ENCODE measurements at places on chromosomes 2 and 18.

DNA sequence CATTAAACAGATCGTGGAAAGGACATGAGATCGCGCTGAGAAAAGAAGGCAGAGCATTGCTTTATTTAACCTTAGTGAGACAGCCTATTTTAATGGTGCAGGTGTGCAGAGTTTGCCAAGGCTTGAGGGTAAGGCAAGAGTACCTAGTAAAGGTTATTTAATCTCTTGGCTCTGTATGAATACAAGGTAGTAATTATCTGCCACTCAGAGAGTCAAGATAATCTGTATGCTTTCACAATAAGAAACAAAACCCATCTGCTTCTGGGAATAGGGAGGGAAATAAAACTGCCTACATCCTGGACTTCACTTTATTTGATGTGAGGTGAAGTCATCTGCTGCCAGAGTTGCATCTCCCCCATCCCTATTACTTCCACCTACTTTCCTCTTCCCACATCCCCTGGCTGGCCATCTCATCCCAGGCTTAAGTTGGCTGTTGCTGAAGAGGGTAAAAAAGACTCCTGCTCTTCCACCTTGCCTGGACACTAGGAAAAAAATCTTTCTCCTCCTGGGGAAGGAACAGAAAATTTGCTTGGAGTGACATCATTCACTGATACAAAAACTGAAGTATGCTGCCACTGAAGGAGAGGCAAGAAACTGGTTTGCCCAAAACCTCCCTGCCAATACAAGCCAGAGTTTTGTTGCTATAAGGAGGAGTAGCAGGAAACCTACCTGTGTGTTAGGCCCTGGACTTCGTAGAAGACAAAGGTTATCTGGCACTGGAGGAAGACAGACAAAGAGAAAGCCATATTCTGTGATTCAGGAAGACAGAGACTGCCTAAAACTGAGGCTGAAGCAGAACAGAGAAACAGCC, 35.8 kb upstream of the ARHGAP25 start:
- DNase-seq = peak; percentile 16

- no peak for DNase-seq
These were observed 947.5 kb downstream of the CPS1 start for GRCh38 chr2:211503856-211504255.

- DNase-seq = no peak
These were observed 64.6 kb downstream of the COLEC12 start for GRCh38 chr18:435940-436339.

DNA sequence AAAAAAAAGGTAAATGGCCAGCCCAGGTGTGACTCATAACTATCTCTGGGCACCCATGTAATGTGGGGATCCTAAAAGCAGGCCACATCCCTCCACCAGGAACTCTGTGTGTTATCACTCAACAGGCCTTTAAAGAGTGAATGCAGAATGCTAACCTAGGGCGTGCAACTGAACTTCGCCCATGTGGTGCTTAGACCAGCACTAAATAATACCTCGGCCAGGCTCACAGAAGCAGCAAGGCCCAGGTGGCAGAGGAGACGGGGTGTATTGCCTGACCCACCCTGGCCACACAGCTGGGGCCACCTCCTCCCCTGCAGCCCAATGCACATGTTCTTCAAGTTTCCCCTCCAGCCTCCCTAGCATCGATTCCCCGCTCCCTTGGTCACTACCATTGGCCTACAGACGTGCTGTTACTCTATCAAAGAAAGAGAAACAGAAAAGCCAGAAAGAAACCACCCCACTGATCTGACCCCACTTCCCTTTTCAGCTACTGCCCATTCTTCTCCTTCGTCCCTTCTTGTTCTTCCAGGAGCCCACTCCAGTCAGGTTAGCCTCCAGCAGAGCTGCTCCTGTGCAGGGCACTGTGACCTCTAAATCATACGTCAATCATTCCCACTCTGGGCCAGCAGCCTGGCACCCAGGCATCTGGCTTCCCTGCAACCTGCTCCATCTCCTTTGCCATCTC, 22.0 kb downstream of the FAM178B start:
- no peak for DNase-seq

DNA sequence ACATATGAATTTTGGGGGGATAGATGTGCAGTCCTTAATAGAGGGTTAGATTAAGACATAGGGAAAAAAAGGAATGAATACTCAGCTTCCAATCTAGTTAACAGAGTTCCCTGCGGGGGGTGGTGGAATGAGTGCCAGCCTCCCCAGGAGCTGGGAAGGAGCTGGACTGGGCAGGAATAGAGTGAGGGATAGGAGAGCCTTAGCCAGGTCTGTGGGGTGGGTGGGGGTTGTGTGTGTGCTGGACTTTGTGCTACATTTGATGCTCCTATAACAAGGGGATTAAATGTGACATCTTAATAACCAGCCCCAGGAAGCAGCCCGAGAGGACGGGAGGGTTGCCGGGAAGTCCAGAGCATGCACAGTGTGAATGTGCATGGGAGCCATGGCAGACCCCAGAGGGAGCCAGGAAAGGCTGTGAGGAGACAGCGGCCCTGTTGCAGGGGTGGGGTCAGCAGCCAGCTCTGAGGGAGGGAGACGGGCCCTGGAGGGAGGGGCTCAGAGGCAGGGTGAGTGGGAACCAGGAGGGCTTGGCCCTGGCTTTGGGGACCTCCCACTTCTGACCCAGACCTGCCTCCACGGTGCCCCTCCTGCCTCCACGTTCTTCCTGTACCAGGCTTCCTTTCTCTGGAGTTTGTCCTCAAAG, 3.6 kb upstream of the MBP start:
- DNase-seq = no peak

- no peak for DNase-seq
These were observed 24.7 kb upstream of the ARL4C start for GRCh38 chr2:234521536-234521935.

DNA sequence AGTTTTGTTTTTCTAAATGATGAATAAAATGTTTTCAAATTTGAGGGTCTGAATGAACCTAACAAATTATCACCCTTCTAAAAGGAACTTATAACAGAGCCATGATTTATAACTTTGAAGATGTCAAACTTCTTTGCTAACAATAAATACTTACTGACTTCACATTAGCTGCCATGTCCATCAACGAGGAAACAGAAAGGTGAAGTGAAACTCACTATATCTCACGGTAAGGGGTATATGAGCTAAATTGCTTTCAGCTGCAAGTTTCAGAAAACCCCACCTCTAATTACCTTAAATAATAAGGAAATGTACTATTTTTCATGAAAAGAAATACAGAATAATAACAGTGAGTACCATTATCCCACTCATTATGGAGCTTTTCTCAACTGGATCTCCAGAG, 350.8 kb upstream of the NT5C1B start:
- DNase-seq = no peak

GRCh38 chr2:66897691-66898150, 462.8 kb downstream of the MEIS1 start:
- no peak for DNase-seq

GRCh38 chr2:160646684-160647444, 153.3 kb upstream of the RBMS1 start:
- DNase-seq = no peak

DNA sequence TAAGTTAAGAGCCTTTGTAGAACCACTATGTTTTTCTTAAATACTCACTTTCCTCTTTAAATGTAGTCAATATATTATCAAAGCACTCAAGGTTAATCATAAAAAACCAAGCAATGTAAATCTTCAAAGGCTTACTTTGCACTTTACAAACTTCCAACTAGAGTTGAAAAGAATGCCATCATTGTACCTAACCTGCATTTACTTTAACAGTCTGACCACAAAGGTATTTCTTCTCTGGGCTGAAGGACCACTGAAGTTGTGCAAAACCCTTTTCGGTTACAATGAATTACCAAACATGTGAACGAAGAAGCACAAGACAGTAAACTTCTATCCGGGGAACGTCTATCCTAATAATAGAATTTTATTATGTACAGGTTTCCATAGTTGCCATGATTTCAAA, 3.0 kb downstream of the HNRNPLL start:
- no peak for DNase-seq

GRCh38 chr2:141957827-141958450, 172.9 kb downstream of the LRP1B start:
- DNase-seq = no peak

DNA sequence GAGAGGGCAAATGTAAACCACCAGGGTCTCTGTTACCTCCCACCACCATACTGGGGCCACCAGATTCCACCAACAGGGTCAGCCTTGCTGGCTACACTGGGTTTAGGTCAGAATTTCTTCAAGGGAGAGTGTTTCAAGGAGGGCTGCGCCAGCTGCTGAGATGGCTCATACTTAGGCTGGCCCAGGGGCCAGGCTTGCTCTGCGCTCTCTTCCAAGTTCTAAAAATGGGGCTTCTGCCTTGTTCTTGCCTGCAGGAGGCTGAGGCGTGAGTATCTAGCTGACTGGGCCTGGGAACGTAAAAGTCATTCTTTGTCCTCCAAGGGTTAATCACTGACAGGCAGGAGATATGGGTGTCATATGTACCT, 28.1 kb downstream of the MRPL33 start:
- DNase-seq = no peak

DNA sequence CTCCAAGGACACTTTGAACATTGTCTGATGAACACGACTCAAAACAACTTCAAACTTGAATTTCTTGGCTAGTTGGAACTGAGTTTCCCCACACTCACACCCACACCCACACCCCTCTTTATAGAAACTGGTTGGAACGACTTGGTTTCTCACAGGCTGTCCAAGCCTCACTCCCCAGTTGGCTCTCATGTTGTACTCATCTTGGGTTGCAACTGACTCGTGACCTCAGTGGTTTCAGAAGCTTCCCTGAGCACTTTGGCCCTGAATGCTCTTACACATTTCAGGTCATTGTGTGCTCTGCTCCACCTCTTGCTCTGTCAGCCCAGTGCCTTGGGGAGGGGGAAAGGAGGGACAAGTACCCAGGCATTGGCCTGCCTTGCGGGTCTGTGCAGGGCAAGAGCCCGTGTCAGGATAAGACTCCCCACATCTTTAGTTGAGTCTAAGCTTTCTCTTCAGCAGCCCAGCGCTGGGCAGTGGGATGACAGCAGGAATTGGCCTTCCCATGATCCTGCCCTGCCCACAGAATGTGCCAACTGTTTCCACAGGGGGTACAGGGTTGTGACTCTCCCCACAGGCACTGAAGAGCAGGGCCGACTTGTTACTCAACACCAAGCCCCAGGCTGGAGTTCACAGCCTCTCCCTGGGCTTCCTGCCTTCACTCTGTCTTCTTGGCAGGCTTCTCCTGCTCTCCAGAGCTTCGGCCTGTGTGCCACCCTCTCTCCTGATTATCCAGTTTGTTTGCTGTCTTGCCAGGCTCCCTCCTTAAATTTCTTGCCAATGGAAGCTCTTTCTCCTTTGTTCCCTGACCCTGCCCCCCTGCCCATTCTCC, 104.6 kb downstream of the RTN4 start:
- DNase-seq = no peak

DNA sequence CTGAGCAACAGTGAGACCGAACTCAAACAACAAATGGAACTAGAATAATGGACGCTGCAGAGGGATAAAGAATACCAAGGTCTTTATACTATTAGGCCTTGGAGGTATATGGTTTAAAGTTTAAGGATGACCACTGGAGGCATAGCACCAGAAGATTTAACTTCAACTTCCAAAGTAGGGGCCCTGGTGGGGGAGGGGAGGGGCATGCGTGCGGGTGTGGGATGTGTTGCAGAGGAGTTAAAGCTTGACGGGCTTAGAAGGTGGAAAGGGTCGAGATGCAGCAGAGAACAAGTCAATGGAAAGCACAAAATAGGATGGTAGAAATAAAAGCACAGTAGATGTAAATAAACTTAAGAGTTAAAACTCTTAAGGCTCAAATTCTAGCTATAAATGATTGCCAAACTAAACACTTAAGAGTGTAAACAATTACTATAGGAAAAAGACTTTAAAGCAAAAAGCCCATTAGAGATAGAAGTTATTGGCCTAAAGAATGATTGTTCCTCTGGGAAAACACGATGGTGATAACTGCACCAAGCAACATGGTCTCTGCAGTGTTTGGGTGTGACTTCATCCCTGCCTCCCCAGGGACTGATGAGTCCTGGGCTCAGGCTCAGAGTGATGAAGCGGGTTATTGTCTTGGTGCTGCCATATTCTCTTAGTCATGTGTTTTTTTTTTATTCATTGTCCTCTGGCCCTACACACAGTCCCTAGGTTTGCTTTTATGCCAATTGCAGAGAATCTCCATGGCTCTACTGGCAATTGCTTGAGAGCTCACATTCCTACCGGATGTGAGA, 13.0 kb downstream of the RRM2 start:
- DNase-seq = no peak

- no peak for DNase-seq
These were observed 399.6 kb upstream of the SALL3 start for GRCh38 chr18:78579854-78580577.
